ENCODE measurements at places on chromosomes 6 and 20. TPM values are rescaled to one million over a fixed set of nuclear protein-coding genes. Genes with fewer than 3 reads are reported as not detected.

DNA sequence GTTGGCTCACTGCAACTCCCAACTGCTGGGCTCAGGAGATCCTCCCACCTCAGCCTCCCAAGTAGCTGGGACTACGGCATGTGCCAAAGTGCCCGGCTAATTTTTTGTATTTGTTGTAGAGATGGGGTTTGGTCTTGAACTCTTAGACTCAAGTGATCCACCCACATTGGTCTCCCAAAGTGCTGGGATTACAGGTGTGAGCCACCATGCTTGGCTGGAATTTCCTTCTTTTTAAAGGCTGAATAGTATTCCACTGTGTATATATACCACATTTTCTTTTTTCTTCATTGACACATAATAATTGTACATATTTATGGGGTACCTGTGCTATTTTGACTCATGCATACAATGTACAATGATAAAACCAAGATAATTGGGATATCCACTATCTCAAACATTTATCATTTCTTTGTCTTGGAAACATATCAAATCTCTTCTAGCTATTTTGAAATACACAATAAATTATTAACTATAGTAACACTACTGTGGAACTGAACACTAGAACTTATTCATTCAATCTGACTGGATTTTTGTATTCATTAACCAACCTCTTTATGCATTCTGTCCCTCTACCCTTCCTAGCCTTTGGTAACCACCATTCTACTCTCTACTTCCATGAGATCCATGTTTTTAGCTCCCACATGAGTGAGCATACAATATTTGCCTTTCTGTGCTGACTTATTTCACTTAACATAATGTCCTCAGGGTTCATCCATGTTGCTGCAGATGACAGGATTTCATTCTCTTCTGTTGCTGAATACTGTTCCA lies 7.8 kb downstream of the MDC1 start:
- no peak for DNase-seq

GRCh38 chr6:150443621-150444020 lies 74.8 kb downstream of the IYD start:
- no peak for DNase-seq

- no peak for DNase-seq
Observed at GRCh38 chr6:116300566-116300965, 20.8 kb upstream of the TSPYL1 start.

DNA sequence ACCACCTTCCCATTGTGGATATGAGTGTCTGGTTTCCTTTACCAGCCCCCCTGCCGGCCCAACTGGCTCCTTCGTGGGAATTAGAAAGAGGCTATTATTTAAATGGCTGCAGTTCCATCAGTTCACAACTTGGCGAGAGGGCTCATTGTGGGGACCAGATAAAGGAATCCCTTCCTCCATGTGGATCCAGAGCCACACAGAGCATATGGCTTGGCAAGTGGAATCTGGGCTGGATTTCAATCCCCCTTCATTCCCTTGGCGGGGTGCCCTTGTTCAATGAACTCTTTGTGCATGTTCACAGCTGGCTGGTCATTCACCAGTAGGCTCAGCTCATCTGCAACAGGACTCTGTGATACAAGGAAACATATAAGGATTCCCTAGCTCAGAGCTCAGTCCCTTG lies 140.6 kb downstream of the OPN5 start:
- DNase-seq, result no peak

GRCh38 chr6:131862476-131862875 lies 54.7 kb downstream of the ENPP1 start:
- no peak for DNase-seq

- DNase-seq, result no peak
Observed at GRCh38 chr6:5028921-5029320, 25.1 kb upstream of the RPP40 start.

DNA sequence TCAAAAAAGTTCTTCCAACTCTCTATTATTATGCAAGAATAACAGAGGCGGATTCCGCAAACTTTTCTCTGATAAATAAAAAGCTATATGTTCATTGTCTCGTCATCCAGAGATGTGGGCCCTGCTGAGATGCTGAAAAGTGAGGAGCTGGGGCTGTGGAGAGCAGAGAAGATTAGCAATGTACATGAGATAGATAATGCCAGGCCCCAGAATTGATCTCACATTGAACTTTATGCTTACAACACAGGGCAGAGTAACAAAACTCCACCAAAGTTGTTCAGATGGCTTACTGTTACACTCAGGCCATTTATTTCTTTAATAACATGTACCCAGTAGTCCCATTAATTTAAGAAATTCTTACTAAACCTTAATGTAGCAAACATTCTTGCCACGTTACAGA lies 32.7 kb upstream of the RIN2 start:
- no peak for DNase-seq

- DNase-seq, result no peak
Observed at GRCh38 chr6:74434171-74434570, 738.2 kb downstream of the CD109 start.

DNA sequence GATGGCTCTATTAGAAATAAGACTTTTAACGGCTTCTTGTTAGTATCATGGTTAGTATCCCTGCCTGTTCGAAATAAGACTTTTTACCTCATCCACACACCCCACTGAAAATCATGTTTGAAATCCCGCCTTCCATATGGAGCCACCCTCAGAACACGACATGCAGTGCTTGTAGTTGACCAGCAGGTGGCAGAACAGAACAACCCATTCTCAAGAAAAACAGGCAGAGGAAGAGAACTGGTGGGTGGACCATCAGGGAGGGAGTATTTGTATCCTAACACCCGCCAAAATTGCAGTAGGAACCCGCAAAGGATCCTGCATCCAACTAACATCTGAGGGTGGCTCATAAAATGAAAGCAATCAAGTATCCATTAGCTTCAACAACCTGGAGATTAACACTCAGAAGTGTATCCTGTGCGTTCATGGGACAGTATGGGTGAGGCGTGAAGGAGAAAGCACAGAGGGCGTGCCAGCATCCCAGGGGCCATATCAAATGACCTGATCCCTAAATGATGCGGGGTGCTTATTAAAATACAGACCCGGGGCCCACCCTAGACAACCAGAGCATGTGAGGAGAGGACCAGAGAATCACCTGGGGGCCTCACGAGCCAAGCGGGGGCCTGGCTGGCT lies 89.6 kb upstream of the NHSL1 start:
- peak; percentile 43 for DNase-seq

- DNase-seq, result peak; percentile 79
Observed at GRCh38 chr6:11389977-11390376, 147.6 kb upstream of the TMEM170B start.

DNA sequence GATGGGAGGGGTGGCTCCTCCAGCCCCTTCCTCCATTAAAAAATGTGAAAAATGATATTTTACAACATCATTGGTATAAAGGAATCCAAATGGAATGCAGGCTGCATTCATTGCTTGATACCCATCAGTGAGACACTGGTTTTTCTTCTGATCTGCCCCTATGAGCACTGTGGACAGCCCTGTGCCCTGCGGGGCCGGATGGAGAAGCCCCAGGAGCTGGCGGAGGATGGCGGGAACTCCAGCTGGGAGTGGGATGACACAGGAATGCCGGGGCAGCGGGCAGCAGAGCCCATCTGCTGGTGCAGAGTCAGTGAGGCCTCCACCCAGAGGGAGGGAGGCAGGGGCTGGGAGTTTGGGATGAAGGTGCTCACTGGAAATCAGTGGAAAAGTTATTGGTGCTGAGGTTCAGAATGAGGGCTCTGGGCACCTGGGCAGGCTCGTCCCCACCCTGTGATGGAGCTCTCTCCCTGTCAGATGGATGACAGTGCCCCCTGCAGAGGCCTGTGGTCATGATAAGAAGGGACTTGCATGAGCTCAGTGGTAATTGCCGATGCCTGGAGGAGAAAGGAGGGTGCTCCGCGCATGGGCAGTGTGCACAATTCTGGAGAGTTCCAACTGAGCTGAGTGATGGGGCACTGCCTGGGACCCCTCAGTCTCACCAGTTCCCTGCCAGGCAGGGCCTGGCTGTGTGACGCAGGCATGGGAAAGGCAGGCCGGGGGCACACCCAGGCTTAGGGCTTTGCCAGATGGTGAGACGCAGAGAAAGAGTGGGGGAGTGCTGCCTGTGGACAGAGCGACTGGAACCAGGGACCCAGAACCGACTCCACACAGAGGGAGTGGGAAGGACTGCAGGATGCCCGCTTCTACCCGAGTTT lies 23.2 kb downstream of the CTCFL start:
- DNase-seq, result no peak

DNA sequence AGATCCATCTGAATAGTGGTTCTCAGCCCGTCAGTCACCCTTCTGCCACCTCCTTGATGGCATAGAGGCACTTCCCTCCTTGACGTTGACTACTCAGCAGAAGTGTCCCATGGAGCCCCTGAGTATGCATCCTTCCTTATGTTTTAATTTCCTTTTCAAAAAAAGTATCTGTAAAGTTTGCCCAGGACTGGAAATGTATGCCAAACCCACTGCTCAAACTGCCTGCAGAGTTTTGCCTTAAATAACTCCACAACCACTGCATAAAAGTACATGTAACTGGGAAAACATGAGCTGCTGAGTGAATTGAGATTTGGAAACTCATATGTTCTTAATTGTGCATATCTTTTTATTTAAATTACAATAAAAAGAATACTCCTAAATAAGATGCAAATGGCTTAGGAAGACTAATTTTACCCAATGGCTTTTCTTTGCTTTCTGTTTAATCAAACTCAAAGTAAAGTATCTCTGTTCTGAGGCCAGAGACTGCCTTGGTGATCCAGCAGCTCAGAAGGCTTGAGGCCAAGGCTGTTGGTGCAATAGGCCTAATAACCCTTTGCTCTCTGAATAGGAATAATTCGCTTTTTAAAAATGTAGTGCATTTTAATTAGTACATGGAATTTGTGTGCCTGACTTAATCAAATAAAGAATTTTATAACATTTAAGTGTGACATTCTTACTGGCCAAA lies 90.4 kb downstream of the FNDC1 start:
- no peak for DNase-seq

DNA sequence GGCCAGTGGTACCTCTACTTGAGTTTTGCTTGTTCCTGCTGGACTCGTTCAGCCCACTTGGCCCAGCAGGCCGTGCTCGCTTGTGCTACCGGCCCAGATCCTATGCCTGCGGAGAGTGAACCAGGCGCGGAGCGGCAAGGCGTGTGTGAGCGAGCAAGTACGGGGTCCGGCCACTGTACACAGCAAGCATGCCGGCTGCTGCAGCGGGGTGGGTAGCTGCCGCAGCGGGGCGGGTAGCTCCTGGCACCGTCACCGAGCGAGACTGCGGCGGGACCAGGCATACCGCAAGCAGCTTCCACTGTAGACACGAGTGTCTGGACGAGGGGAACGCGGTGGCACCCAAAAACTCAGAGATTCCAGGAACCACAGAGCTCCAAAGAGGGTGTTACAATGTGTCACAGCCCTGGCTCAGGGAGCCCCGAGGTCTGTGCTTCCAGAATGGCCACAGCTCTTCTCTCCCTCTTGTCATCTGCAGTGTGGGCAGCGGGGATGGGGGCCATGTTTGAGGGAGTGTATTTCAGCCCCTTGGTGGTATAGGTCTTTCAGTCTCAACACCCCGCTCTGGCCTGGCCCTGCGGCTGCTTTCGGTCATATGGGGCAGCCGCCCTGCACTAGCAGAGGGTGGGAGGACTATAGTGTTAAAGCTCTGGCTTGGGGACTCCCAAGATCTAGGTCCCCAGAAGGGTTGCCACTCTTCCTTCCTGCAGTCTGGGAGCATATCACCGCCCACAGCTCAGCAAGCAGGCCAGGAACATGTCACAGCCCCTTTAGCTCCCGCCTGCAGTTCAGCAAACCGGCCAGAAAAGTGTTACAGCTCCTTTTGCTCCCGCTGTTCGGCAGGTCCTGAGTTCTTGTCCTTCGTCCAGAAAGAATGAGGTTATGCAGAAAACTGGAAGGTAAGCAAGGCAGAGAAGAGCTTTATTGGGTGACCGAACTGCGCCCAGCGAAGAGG lies 6.1 kb upstream of the RWDD1 start:
- DNase-seq, result no peak

GRCh38 chr6:40258531-40258930 lies 324.3 kb upstream of the MOCS1 start:
- DNase-seq, result no peak

GRCh38 chr6:128409003-128409402 lies 111.4 kb downstream of the PTPRK start:
- DNase-seq, result no peak

DNA sequence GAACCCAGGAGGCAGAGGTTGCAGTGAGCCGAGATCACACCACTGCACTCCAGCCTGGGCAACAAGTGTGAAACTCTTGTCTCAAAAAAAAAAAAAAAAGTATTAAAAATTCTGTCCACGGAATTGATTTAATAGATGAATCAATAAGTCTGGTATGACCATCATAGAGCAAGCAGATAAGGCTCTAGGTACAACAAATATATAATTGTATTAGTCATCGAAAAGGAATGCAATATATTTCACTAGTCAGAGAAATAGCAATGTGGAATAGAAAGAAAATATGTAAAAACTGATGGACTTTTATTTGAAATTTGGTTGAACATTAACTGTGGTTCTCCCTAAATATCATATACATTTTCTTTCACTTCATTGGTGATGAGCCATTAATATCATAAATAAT lies 476.8 kb upstream of the AGPAT4 start:
- DNase-seq, result no peak

Gene SDCBP2
- total RNA-seq, result 7.0 TPM

Gene TSBP1
- total RNA-seq, result not detected

Gene TMC2
- not detected for total RNA-seq

Gene EPPIN
- not detected for total RNA-seq

Gene MYL9
- total RNA-seq, result 2.0 TPM

Gene LPIN3
- 2.1 TPM for total RNA-seq

Gene FOXQ1
- not detected for total RNA-seq

Gene CAP2
- total RNA-seq, result 15.8 TPM

Data from pulmonary artery endothelial cell (primary cell).